CD4-positive, alpha-beta T cell (primary cell): ENCODE measurements at places on chromosomes 5 and 9.

- no peak for DNase-seq
These were observed 18.5 kb downstream of the GBGT1 start for GRCh38 chr9:133144904-133145851.

DNA sequence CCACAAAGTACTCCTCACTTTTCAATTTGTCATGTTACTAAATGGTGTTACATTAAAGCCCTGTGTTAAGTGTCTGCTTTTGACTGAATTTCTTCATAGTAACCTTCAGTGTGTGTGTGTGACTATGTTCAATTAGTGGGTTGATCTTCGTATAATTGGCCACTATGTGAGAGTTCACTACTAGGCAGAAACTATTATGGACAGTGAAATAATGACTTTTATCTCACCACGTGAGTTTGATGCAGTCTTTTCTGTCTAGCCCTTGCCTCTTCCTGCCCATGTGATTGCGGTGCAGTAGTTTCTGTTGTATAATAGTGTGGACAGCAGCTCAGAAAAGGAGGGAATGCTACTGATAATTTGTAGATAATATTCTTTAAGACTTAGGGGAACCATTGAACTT lies 1.8 kb upstream of the MAML1 start:
- DNase-seq: no peak

GRCh38 chr9:123753669-123754258 lies 176.2 kb downstream of the DENND1A start:
- DNase-seq: no peak

DNA sequence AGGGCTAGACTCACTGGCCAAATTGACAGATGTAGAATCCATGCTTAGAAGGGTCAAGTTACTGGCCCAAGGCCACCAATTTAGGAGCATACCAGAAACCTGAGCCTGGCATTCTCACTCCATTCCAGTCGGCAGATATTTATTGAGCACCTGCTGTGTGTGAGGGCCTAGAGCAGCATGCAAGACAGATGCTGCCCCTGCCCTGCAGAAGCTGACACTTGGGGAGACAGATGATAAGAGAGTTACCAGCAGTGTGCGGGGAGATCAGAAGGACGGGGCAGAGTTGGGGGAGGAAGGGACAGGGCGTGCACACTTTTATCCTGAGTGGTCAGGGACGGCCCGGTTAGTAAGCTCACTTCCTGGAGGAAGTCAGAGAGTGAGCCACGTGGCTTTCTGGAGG lies 111.5 kb upstream of the RAPGEF1 start:
- DNase-seq: no peak

GRCh38 chr5:157961176-157961575 lies 102.2 kb upstream of the CLINT1 start:
- DNase-seq: no peak

DNA sequence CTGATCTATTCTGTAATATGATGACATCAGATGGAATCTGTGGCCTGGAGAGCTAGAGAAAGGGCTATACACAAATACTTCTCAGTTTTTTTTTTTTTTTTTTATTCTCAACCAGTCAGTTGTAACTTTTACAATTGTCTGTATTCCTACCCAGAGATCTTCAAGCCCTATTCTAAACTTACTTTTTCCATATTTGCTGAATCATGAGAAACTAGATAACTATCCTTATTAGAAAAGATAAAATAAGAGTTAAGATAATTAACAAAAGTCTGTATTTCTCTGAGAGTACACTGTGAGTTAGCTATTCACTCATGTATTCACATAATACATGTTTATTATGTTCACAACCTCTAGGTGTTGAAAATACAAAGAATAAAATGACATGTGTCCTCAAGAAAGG lies 1575.9 kb downstream of the EFNA5 start:
- no peak for DNase-seq

DNA sequence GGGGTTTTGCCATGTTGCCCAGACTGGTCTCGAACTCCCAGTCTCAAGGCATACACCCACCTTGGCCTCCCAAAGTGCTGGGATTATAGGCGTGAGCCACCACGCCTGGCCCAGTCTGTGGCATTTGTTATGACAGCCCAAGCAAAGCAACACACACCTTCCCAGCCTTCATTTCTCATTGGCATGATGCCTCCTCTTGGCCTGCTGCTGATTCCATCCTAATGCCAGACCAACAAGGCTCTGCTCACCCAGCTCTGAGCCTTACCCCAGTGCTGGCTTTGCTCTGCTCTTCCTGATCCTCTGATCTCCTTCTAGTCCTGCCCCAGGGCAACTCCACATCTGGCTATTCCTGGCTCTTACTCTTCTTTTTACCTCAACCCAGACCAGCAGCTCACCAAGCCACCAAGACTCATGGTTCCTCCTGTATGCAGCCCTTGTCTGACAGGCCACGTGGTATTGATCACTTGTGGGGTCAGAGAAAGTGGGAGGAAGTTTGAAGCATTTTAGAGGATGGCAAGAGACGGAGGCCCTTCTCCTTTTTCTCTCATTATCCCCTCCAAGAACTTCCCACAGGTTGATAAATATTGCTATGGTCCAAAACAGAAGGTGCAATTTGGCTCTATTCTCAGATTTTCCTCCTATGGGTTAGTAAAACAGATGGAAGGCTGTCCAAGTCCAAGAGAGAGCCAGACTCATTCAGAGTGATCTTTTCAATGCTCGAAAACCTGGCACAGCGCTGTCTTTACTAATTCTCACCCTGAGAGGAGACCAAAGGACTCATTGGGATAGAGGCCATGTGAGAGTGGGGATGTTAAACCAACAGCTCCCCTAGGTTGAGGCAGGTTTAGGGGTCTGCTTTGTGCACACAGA lies 958 bp downstream of the CD180 start:
- no peak for DNase-seq

GRCh38 chr5:118450554-118451332 lies 537.6 kb downstream of the DTWD2 start:
- DNase-seq: no peak

DNA sequence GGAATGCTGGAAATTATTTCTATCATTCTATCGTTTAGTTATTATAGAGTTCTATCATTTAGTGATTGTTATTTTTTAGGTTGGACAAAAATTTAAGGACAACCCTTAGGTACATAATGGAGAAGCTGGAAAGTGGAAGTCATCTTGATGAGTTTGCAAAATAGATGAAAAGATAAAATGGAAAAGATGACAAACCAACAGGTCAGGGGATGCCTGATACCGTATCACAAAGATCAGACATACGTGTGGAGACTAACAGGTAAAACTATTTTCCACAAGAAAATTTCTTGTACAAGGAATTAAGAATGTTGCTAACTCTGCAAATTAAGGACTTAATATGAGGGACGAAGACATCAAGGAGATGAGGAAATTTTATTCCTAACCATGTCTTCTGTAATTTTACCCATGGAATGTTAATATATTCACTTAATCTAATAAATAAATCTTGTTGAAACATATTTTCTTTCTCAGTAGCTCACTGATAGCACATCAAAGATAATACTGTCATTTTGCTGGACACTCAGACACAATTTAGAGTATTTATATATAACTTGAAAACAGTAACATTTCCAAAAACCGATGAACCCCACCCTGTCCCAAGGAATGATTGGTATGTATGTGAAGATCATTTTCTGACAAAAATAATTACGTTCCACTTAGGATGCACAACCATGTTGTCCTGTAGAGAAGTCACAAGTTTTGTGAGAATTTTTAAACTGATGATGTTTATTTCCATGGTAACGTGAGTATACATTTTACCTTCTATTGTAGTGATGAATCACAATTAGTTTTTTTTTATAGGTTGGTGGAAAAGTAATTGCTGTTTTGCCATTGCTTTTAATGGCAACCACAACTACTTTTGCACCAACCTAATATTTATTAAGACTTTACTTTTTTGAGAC lies 2.6 kb downstream of the LURAP1L start:
- no peak for DNase-seq

DNA sequence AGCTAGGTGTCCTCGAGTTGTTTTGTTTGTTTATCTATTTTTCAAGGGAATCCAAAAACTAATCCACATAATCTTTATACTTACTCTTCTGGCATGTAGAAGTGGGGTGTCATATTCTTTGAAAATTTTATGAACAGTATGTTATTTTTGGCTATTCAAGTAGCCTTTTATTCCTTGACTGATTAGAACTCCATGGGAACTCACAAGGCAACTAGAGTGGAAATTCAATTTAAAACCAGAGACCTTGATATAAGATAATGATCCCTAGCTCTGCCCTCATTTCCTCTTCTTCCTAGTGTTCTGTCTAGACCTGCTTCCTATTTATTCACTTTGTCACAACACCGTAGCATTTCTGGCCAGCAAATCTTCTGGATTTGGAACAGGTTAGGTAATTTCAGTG lies 1123.7 kb upstream of the C9orf72 start:
- no peak for DNase-seq

GRCh38 chr9:37383876-37384746 lies 38.4 kb upstream of the GRHPR start:
- no peak for DNase-seq
